H1 (cell line): ENCODE measurements at places on chromosomes 11 and 22. TPM values are rescaled to one million over a fixed set of nuclear protein-coding genes. Genes with fewer than 3 reads are reported as not detected.
A peak's percentile ranks its signal among the peaks of the same experiment; 100 is the strongest.

The MDK gene
- total RNA-seq = 309 and 338 TPM in 2 replicates

DNA sequence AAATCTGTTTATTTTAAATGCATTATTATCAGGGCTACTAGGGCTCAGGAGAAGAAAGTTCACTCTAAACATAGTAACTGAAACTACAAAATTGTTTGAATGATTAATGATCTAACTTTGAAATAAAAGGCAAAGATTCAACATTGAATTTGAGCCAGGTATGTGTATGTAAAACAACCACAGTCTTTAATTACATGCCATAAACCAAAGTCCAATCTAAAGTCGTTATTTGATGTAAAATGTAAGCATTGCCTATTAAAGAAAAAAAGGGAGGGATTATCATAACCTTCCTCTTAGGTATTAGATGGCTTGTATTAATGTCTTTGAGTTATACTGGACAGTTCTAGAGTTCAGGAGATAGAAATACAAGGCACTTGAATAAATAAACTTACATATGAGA is 25.2 kb upstream of the PANX1 start:
- DNase-seq = no peak

DNA sequence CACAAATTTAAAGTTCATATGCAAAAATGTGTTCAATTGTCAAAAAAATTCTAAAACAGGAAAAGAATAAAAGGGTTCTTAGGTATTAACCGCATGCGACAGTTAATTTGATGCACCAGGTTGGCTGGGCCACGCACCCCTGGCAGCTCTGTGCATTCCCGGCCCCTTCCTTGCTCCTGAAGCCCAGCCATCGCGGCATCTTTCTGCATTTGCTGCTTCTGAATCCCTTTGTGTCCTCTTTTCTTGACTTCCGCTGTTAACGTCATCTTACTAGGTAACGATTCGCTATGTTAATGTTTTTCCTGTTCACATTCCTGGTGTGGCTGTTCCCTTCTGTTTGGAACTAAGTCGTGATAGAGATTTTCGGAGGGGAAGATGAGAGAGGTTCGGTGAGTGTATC is 7.9 kb upstream of the KLHDC7B start:
- DNase-seq = no peak

GRCh38 chr11:75768909-75769771 is 562 bp downstream of the DGAT2 start:
- DNase-seq = peak; percentile 63

GRCh38 chr11:110972640-110973039 is 260.4 kb upstream of the ARHGAP20 start:
- no peak for DNase-seq

DNA sequence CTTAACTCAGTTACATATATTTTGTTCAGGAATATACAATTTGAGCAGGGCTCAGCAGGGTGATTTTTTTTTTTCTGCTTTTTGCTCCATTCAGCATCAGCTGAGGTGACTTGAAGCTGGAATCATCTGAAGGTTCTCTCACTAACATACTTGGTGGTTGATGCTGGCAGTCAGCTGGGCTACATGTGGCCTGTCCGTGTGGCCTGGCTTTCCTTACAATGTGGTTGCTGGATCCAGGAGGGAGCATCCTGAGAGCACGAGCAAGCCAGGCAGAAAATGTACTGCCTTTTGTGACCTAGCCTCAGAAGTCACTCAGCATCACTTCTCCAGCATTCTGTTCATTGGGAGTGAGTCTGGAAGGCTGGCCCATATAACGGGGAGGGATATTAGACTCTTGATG is 151.6 kb upstream of the E2F8 start:
- DNase-seq = no peak
